HuH-7.5 (cell line): ENCODE measurements at places on chromosomes 16 and 17.

DNA sequence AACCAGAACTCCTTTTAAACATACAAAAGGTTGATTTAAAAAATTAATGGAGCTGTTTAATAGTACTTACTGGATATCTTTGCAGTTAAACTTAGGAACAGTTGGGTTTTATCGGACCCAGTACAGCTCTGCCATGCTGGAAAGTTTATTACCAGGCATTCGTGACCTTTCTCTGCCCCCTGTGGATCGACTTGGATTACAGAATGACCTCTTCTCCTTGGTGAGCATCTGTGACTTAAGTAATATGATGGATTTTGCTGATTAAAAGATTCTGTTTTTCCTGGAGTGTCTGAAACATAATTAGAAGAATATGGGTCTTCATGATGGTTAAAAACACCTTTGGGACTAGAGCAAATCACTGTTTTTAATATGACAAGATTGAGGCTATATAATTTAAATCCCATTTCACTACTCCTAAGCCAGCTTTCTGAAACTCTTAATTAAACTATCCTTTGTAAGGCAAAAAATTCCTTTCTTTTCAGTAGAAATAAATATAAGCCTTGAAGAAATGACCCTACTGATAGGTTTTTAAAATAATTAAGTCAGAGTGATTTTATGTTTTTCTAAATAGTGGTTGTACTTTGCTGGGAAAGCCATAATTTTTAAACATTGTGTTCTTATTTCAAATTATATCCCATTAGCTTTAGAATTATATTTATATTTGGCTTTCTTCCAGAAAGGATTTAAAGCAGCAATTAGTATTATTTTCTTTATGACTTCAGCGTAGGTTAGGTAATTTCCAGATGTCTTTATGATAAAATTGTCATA lies 45.7 kb upstream of the KPNB1 start:
- no peak for DNase-seq

DNA sequence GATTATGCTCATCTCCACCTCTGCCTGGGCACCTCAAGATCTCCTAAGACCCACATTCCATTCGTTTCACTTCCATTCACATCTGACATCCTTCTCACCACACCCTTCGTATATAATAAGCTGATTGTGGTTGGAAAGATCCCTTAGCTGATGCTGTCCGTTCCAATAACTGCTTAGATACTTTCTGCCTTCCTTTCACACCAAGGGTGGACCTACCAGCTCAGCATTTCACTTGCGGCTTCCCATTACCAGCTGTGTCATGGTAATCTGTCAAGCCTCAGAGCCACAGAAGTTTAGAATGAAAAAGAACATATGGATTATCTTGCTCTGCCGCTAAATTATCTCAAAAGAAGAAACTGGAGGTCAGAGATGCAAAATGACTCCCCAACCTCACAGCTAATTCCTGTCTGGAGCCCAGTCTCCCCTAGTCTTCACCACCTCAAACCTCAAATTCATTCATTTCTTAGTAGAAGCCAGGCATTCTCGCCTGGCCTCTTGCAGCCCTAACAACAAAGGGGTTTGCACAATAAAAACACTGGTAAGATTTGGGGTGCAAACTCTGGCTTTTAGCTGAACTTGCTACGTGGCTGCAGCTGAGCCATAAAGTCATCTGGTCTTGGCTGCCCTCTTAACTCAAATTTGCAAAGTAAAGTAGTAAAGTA lies 182.8 kb upstream of the HS3ST3A1 start:
- no peak for DNase-seq

DNA sequence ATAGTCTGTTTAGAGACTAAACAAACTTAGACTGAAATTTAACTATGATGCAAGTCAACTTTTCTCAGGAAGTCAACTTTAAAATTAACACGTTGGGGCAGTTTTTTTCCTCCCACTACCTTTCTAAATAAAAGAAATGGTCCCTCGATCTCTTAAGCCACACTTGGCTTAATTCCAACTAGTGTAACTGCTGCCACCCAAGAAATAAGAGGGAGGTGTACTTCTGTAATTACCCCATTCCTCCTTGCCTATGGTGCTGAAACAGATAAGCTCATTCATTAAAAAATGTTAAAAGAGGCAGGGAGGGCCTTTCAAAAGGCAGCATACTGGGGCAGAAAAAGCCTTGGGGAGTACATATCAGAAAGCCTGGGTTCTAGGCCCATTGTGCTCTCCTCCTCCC lies 59.8 kb downstream of the NCOR1 start:
- no peak for DNase-seq

DNA sequence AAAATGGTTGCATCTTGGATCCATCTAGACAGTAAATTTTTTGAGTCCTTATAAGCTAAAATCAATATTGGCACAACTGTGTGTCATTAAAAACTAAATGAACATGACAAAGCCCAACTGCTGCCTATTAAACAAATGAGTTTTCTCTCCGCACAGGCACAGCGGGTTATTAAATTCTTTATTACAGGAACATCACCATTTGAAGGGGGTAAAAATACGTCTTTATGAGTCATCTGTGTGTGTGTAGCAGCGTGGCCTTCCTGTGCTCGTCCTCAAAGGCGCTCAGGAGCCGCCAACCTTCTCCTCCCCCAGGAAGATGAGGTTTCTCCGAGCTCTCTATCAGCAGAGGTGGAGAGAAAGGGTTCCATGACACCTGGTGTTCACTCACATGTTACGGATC lies 62.6 kb upstream of the SDK2 start:
- no peak for DNase-seq

GRCh38 chr17:37081287-37081686 lies 132.5 kb downstream of the AATF start:
- DNase-seq: no peak

DNA sequence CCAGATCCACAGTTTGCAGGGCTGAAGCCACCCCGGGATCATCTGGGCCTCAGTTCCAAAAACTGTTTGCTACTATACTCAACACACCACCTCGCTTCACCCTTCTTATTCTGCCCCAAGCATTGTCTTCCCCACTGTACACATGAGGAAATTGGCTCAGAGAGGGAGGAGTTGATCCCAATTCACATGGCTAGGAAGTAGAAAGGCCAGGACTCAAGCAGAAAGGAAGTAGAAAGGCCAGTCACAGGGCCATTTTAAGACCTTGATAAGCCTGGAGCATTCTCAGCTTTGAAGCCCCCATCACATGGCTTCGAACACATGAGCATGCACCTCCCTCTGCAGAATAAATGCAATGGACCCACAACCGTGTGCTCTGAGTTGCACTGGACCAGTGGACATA lies 7.7 kb upstream of the PRSS22 start:
- no peak for DNase-seq

DNA sequence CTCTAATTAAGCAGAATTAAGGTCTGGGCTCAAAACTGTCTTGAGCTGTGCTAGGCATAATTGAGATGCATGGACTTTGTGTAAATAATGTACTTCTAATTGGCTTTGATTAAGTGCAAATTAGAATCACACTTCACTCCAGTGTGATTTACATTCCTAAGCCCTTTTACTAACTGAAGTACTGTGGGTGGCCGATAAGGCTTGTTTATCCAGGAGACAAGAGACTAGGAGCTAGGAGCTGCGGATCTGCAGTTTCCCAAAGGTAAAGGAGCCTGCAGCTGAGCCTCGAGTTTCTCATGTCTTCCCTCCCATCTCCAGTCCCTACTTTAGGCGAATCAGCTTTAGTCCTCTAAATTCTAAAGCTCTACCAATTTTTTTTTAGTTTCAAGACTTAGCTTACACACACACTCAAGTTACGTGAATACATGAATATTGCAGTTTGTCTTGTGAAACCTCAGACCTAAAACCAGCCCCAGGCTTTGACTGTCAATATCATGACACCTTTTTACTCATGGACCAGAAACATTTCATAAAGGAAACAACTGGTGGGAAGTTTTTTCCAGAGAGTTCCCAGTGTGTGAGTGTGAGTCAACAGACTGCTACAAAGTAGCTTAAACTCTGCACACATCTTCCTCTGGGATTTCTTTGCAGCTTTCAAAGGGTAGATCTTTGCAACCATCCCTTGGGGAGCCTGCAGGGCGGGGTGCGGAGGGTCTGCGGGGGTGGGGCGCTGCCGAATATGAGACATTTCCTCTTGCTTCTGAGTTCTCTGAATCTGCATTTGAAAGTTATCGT lies 113.9 kb upstream of the TBX2 start:
- no peak for DNase-seq

- DNase-seq: no peak
Observed at GRCh38 chr16:620700-621525, 9.9 kb upstream of the WFIKKN1 start.
